ENCODE measurements at places on chromosomes 12 and 14.

GRCh38 chr12:109689426-109689825, 24.2 kb upstream of the FAM222A start:
- no peak for DNase-seq

- DNase-seq: no peak
Observed at GRCh38 chr12:118292836-118293235, 79.9 kb downstream of the TAOK3 start.

- DNase-seq: no peak
Observed at GRCh38 chr12:106120519-106121105, 18.1 kb downstream of the NUAK1 start.

DNA sequence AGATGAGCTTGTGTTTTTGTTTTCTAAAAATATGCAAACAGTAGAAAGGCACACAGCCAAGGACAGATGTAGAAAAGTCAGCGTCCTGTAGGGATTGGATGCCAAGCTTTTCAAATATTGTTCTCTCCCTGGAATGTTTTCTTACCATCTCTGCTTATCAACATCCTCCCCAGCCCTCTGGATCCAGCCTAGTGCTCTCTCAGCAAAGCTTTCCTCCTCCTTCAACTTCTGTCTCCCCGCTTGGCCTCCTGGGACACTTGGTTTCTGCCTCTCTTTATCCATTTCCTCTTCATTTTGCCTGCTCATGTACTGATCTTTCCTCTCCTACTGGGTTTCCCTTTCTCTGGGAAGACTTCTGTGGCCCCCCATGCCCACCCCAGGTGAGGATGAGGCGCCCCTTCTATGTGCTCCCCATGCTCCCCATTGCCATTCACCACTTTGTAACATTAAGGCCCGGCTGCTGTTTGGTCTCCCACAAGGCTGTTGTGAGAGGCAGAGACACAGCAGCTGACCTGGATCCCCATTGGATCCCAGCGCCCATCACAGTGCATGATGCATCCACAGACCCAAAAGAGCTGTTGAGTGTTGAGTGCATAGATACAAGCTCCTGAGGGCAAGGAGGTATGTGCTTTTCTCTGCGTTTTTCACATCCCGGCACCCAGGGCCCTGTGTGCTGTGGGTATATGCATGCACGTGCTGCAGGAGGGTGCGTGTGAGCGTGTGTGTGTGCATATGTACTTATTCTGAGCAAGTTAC, 38.2 kb downstream of the EVL start:
- peak; percentile 43 for DNase-seq

DNA sequence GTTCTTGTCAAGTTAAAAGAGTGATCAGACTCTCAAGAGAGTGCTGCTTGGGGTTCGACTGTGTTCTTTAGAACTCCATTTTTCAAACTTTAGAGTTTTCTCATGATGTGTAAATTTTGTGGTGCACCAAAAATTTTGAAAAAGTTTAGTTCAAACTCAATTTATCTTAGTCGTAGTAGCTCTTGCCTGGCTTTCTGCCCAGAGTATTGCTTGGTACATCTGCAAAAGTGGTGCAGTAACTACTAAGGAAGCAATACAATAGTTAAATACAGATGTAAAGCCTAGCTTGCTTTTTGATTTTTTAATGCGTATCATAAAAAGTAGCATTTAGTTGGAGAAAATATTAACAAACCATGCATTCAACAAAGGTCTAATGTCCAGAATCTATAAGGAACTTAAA, 9.5 kb upstream of the CCDC91 start:
- no peak for DNase-seq

GRCh38 chr12:84772281-84772680, 140.3 kb downstream of the SLC6A15 start:
- DNase-seq: no peak

DNA sequence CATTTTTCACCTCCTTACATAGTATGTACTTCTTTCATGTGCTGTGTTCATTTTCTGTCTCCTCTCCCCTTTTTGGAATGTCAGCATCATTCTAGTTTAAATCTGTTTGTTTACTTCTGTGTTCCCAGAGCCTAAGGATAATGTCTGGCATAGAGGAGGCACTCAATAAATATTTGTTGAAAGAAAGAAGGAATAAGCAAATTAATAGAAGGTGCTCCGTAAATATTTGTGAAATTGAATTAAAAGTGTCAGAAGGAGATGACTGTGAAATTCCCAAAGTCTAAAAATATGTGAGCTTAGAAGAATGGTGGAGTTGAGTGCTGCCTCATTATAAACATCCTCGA, 3.3 kb upstream of the CDKN1B start:
- no peak for DNase-seq

DNA sequence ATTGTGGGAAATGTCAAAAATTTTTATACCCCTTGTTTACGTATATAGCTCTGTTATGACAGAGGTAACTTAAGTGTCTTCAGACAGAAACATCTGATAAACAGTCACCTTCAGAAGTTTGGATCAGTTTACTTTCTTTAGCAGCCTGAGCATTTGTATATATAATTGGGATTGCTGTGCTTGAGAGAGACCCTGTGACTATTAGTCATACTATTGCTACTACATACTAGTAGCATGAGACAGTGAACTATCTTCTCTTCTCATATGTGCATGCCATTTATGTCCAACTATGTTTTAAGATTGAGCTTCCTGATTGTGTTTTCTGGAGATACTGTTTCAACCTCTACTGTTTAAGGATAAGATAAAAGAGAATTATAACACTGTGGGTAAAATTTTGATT, 101.5 kb downstream of the PDE6H start:
- DNase-seq: no peak

DNA sequence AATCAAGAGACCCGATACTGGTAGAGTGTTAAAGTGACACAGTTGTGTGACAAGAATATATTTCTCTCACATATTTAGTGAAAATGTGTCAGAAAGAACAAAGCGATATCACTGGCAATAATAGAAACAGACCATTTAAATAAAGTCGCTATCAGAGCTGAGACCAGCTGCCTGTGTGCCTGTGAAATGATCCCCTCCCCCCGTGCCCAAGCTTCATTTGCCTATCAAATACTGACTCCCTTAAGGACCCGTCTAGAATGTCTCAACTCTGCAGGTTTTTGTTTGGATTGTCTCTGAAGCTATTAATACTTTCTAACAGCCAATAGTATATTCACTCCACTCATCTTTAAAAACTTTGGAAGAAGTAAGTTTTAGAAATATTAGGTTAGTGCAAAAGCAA, 98.9 kb downstream of the EGLN3 start:
- DNase-seq: no peak

- no peak for DNase-seq
Observed at GRCh38 chr12:104275689-104276088, 27.9 kb upstream of the EID3 start.

All from activated naive CD4-positive, alpha-beta T cell treated with anti-CD3 and anti-CD28 coated beads, Interleukin-2, amount 10 ng/mL, durations not matched to agents 7 days and 5 days (primary cell).